ENCODE measurements at places on chromosomes 6 and 20. TPM values are rescaled to one million over a fixed set of nuclear protein-coding genes. Genes with fewer than 3 reads are reported as not detected.

COL21A1 gene
- total RNA-seq: 0.53 TPM

FAM162B gene
- not detected for total RNA-seq

TMEM74B gene
- total RNA-seq: 2.1 TPM

CCM2L gene
- total RNA-seq: 0.11 TPM

ADGRF4 gene
- total RNA-seq: 1.4 TPM

TMEM200A gene
- total RNA-seq: 14.9 TPM

GPX5 gene
- 4.3 TPM for total RNA-seq

SLC22A1 gene
- total RNA-seq: 3.2 TPM

PSMA7 gene
- total RNA-seq: 284 TPM

MEP1A gene
- total RNA-seq: not detected

DNA sequence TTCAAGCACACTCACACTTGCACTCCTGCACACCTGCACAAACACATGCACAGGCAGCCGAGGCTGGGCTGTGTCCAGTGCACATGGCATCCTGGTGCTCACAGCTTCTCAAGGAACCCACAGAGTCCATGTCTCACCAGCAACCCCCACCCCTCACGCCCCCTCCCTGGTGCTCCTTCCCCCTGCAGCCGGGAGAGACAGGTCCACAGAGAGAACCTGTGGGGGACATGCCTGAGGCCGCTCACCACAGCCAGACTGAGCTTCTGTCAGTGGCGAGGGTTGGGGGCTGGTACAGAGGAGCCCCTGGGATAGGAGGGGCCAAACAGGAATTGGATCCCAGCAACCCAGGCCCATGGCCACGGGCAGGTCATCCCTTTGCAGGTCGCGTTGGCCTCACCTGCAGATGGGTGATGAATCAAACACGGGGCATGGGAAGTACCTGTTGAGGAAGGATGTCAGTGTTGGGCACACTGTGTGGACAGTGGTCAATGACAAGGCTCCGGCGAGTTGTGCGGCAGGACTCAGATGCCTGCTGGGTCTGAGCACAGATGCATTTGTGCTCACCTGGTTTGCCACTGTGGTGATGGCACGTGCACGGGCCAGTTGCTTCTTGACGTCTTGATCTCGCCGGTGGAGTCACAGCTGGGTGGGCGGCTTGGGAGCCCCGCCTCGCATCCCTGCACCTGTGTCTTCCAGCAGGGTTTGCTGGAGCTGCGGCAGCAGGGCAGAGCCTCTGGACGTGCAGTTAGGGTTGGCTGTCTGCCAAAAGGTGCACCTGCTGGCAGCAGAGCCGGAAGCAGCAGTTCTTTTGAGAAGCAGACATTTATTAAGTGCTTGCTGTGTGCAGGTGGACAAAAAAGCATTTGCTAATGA lies 113.0 kb downstream of the ERMARD start:
- no peak for DNase-seq

GRCh38 chr6:40336940-40337760 lies 250.0 kb downstream of the LRFN2 start:
- no peak for DNase-seq

- DNase-seq: no peak
Observed at GRCh38 chr6:31112478-31112877, at the start of gene C6orf15. C6orf15 (minus strand) TSS chr6:31112575; CDS start chr6:31112555, 20 bp downstream.

- no peak for DNase-seq
Observed at GRCh38 chr6:42230345-42231321, 13.0 kb upstream of the MRPS10 start.

DNA sequence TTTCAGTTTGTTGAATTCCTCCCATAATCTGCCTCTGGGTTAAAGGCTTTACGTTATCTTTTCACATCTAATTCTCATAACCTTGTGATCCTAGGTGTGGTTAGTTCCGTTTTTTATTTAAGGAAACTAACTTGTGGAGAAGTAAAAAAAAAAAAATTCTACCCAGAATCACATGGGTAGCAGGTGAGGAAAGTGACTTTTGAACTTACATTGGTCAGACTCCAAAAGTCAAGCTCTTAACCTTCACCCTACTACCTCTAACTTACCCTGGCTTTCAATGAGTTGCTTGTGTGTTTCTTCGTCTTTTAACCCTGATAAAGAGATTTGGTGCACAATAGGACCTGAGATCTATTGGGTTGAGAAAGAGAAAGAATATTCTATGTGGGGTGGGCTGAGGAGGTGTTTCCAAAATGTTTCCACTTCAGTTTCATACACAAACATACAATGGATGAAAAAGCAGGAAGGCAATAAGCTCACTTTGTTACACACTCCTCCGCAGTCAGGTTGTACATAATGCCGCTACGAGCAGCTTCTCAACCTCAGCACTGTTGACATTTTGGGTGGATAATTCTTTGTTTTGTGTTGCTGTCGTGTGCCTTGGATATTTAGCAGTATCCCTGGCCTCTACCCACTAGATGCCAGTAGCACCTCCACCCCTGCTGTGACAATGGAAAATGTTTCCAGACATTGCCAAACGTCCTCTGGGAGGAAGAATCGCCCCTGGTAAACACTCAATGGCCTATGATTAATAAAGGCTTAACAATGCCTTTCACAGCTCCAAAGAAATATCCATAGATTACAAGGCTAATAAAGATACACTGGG lies 193.0 kb upstream of the ZNF217 start:
- DNase-seq: no peak

DNA sequence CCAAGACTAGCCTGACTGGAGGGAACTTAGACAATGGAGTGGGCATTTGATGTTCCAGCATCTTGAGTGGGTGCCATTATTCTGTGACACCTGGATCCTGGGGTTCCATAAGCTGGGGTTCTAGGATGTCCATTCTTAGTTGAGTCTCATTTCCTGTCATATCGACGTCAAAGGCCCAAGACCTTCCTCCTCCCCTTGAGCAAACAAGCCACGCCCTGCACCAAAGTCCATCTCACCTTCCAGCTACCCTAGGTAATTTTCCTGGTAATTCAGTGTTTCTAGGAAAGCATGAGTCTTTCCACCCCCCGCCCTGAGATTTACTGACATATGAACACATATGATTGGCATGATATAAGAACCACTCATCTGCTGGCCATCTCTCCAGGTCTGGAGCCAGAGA lies at the start of gene TRIM40:
TSS of gene TRIM40 (plus strand) at position 384 of the 400 bp plus-strand sequence. CDS start 897 bp downstream, outside the sequence.
- no peak for DNase-seq

DNA sequence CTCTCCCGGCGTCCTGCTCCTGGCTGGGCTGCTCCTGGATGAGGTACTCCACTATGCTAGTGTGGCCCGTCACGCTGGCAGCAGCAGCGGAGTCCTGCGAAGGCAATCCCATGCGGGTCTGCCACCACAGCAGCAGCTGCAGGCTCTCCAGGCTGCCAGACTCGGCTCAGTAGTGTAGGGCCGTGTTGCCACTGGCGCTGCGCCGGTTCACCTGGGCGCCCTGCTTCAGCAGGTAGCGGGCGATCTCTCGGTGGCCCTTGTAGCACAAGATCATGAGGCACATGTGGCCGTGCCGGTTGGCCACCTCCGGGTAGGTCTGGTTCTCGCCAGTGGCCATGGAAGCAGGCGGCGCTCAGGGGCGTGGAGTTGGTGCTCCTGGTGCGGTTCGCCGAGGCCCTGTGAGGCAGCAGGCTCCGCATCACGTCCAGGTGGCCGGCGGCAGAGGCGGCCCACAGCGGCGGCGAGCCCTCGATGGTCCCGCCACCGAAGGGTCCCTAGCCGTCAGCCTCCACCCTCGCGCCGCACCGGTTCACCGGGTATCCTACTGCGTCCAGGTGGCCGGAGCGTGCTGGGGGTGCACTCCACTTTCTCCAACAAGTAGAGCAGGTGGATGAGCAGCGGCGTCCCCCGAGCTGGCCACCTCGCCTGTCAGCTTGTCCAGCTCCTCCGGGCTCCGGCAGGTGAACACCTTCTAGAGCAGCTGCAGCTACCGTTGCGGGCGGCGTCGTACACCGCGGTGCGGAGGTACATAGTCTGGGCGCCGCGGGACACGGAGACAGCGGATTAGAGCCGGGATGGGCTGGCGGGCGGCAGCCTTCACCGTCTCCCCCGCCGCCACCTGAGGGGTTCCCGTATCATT lies 19.8 kb downstream of the RFPL4B start:
- no peak for DNase-seq

- no peak for DNase-seq
Observed at GRCh38 chr6:14694308-14694707, 551.6 kb upstream of the JARID2 start.

- DNase-seq: peak; percentile 47
Observed at GRCh38 chr6:144104898-144105487, 9.6 kb upstream of the SF3B5 start.

- DNase-seq: no peak
Observed at GRCh38 chr6:147071776-147072175, 132.4 kb upstream of the STXBP5 start.

DNA sequence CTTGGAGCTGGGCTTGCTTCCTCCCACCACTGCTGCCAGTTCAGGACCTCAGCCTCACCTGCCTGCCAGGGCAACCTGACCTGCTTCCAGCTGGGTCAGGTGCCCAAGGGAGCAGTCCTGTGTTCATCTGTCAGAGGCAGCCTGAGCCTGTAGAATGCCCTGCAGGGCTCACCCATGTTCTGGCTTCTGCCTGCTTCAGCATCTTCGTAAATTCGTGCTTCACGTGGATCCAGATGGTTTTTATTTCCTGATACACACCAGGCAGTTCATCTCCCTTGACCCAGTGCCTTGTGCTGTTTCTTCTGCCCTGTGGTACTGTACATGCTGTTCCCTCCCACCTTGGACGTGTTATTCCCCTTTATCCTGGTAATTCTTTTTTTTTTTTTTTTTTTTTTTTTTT lies 50.2 kb downstream of the ARID1B start:
- no peak for DNase-seq

DNA sequence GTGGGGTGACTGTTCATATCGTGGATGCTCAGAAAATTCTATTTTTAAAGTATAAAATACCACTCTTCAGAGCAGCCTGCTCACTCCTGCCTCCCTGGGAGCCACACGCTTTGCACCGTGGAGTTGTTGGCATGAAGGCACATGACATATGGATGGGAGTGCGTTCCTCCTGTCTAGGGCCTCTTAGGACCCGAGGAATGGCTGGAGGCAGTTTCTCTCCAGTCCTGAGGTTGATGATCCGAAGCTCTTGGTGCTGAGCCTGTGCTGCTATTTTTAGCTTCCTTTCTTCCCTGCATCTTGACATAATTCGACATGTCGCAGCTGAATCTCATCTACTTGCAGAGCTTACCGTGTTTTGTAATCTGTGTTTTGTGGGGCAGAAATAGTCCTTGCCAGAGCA lies 73.9 kb downstream of the PHACTR3 start:
- DNase-seq: no peak

- DNase-seq: peak; percentile 9
Observed at GRCh38 chr20:15763366-15763765, 809.9 kb downstream of the KIF16B start.

GRCh38 chr20:56875052-56875659 lies 246.1 kb downstream of the TFAP2C start:
- peak; percentile 63 for DNase-seq

GRCh38 chr6:128807577-128807976 lies 75.4 kb upstream of the LAMA2 start:
- DNase-seq: peak; percentile 26

DNA sequence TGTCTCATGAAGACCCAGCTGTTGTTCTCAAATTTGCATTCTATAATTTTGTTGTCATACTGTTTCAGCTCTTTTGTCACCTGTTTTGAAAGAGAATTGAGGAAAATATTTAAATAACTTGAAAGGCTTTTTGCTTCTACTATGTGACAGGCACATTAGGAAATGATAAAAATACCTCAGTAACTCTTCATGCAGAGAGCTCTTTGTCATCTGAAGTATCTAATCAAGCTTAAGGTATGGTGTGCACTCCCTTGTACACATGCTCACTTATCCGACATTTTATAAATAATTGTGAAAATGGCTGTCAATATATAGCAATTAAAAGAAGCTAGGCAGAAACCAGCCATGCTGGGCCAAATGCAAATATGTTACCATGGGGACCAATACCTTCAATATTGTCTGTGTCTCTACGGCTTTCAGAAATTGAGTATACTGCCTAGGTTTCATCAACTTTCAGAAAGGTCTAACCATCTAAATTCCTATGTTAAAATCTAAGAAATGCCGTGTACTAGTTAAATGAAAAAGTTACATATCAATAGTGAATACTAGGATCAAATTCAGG lies 349.0 kb downstream of the RNGTT start:
- no peak for DNase-seq

GRCh38 chr6:128648022-128648598 lies 127.7 kb upstream of the PTPRK start:
- DNase-seq: no peak

DNA sequence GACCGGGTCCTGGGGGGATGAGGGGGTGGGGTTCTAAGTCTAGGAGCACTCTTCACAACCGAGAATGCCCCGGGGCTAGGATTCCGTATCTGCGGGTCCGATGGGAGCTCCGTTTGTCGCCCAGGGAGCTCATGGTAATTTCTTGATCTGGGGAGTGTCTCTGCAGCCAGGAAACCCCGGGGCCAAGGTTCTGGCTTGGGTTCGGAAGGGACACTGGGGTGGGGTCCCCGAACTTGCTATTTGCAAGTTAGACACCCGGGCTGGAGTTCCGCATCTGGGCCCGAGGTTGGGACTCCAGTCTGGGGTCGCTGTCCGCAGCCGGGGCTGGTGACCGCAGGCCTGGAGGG lies 397 bp downstream of the PEDS1 start:
- DNase-seq: no peak

GRCh38 chr20:13681248-13682125 lies 42.8 kb upstream of the TASP1 start:
- DNase-seq: no peak

DNA sequence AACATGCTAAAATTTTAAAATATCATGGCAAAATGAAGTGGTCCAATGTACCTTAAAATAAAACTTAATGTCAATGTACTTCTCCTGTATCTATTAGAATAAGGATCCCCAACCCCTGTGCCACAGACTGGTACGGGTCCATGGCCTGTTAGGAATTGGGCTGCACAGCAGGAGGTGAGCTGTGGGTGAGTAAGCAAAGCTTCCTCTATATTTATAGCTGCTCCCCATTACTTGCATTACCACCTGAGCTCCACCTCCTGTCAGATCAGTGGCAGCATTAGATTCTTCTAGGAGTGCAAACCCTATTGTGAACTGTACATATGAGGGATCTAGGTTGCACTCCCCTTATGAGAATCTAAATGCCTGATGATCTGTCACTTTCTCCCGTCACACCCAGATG lies 86.0 kb downstream of the SLC16A10 start:
- DNase-seq: no peak

DNA sequence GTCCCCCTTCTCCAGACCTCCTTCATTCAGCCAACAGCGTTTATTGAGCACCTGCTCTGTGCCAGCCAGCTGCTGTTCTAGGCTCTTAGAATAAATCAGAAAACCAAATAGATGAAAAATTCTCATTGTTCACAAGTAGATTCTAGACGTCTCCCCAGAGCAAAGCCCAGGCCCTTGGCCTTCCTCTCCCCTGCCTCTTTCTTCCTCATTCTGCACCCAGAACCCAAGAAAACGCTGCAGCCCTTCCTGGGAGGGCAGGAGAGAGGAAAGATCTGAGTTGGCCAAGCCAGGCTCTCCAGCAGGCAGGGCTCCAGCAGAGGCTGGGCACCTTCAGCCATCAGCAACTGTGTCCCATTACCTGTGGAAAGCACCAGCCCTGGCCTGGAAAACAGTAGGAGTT lies 12.0 kb upstream of the BPI start:
- no peak for DNase-seq

GRCh38 chr20:10537850-10538480 lies 102.9 kb downstream of the SLX4IP start:
- peak; percentile 73 for DNase-seq
